Stimulated activated CD4-positive, alpha-beta T cell treated with anti-CD3 and anti-CD28 coated beads, Interleukin-2, amount 100 ng/mL, for 24 hours (primary cell): ENCODE measurements at places on chromosomes 1 and 21.

DNA sequence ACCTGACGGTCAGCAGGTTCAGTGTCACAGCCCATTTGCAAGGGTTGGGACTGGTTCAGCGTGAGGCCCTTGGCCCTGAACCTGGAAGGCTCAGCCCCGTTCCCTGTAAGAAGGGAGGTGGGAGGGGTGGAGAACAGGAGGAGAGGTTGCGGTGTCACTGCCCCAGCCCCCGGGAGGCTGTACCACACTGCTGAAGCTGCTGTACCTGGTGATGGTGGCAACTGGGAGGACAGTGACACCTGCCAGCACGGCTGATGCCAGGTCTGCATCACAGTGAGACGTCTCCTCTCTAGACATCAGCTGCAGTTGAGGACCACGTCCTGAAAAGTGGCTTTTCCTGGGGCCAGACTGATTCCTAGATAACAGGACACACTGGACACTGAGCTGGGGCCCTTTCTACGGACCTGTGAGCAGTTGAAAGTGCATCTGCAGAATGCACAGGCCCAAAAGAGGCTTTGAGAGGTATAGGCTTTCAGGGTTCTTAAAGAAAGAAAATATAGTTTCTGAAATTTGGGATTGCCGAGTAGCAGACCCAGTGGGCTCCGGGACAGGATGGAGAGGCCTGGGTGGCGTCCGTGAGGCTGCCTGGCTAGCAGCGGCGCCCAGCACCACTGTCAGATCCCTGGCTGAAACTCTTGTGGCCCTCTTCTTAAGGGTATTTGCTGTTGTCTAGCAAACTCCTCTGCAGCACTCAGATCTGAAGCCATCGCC is 47.7 kb downstream of the COQ8A start:
- no peak for DNase-seq

DNA sequence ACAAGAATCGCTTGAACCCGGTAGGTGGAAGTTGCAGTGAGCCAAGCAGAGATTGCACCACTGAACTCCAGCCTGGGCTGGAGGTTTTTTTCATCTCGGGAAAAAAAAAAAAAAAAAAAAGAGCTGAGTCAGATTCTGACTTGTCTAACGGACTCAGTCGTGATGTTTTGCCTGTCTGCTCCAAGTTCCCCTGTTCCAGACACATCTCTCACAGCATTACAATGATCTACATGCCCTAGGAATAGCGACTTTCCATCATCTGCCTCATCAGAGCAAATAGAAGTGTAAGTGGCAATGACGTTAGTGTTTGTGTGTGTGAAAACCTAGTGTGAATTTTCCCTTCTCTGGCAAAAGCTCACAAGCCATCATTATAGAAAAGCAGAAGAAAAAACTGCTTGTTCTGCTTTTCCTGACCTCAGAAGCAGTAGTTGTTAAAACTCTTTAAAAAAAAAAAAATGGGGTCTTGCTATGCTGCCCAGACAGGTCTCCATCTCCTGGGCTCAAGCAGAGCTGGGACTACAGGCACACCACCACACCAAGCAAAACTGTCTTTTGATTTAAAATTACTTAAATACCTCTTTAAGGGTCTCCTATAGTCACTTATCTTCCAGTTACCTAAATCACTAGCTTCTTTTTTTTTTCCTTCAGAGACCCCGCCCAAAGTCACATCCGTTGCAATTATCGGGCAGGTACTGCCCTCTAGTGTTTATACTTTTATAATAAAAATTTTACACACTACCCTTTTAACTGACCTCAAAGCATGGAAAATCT is 37.3 kb downstream of the PLEKHO1 start:
- no peak for DNase-seq

- no peak for DNase-seq
These were observed 376 bp downstream of the GBP1 start for GRCh38 chr1:89064632-89065031.

DNA sequence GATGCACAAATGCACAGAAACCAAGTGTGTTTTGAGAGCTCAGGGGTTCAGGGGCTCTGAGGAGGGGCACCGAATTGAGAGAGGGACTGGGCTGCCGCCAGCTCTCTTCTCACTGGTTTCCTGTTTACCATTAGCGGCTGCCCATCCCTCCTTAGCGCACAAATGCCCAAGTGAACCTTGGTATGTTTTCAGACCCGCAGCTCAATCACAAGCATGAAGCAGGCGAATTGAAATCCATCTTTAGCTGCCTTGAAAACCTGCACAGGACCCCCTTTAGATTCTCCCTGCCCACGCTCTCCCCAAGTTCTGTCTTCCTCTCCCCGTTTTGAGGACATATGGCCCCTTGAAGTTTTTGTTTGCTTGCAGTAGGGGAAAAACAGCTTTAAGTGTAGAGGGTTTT is 61.1 kb upstream of the ACOT11 start:
- no peak for DNase-seq

GRCh38 chr1:64229307-64229706 is 25.9 kb downstream of the UBE2U start:
- DNase-seq, result no peak

DNA sequence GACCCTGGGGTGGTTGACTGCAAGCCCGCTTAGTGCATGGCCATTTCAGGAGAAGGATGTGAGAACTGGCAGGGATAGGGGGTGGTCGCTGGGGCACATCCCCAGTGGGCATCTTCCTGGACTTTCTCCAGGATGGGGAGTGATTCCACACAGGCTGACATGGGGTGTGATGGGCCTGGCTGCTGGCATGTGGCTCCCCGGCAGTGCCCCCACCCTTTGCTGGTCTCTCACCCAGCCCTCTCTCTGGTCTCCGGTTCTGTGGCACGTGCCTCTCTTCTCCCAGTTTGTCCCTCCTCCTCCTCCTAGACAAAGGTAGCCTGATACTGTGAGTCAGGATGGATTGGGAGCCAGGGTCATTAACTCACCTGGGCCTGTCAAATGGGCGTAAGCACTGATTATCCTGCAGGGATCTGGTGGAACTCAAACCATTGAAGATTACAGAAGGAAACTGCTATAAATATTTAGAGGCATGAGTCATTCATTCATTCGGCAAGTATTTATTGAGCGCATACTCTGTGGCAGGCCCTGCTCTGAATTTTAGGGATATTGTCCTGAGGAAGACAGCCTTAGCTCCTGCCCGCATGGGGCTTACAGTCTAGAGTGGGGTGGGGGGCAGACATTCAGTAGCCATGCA is 23.6 kb upstream of the EPS8L3 start:
- no peak for DNase-seq

- DNase-seq, result no peak
These were observed 319.0 kb downstream of the MATN1 start for GRCh38 chr1:30404341-30404740.

GRCh38 chr1:235486321-235486720 is 17.9 kb downstream of the B3GALNT2 start:
- DNase-seq, result no peak

DNA sequence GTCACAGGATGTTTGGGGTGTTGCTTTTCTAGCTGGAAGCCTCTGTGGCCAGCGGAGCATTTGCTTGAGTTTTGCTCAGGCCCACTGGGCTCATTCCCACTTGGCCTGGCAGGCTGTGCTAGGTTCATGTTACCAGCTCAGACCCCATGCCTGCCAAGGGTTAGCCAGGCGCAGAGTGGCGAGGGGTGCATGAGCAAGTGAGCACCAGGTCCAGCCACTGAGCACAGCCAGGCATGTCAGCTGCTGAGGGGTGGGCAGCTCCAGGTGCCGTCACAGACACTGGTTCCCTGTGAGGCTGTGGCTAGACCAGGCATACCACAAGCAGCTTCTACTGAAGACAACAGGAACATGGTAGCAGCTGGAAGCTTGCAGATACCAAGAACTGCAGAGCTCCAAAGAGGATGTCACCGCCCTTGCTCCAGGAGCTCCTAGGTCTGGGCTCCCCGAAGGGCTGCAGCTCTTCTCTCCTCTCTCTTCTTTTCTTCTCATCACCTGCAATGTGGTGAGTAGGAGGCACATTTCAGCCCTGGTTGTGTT is 52.0 kb upstream of the CYYR1 start:
- DNase-seq, result no peak
